ENCODE measurements at places on chromosomes 16 and 17.

GRCh38 chr16:10919003-10919351 is 23.3 kb downstream of the DEXI start:
- no peak for DNase-seq

- DNase-seq, result no peak
These were observed 66.3 kb upstream of the METRNL start for GRCh38 chr17:83012868-83013778.

GRCh38 chr16:59941594-59941993 is 1207.5 kb upstream of the GOT2 start:
- DNase-seq, result no peak

DNA sequence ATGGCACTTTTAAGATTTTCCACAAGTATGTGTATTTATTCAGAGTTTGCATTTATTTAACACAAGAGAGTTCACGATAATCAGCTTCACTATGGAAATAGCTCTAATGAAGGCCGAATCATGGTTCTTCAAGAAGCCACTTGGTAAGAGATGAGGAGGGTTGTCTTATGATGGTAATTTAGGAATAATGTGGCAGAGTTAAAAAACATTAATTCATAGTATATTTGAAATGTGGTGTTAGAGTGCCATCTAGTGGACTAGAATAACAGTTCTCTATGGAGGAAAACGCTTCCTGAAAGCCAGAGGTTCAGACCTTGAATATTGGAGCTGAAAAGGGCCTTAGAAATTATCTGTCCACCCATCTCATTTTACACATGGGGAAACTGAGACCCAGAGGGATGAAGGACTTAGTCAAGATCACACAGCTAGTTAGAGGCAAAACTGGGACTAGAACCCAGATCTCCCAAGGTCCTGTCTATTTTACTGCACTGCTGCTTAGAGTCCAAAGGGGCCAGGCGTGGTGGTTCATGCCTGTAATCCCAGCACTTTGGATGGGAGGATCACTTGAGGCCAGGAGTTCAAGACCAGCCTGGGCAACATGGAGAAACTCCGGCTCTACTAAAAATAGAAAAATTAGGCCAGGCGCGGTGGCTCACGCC is 33.8 kb upstream of the KPNB1 start:
- no peak for DNase-seq

DNA sequence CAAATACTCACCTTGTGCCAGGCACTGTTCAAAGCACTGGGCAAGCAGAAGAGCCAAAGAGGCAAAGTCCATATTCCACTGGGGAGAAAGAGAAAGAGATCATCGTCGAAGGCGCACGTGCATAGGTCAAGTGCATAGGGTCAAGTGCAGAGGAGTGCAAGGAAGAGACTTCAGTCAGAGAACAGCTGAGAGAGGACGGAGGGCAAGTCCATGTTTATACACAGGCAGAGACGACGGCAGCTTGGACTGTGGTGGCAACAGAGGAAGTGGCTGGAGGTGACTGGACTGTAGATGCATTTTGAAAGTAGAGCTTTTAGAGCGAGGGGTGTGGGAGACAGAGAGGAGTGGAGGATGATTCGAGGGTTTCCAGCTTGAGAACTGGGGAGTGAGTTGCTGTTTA is 74.7 kb upstream of the SDK2 start:
- DNase-seq, result no peak

GRCh38 chr17:2282297-2282873 is 21.2 kb downstream of the SMG6 start:
- DNase-seq, result no peak

DNA sequence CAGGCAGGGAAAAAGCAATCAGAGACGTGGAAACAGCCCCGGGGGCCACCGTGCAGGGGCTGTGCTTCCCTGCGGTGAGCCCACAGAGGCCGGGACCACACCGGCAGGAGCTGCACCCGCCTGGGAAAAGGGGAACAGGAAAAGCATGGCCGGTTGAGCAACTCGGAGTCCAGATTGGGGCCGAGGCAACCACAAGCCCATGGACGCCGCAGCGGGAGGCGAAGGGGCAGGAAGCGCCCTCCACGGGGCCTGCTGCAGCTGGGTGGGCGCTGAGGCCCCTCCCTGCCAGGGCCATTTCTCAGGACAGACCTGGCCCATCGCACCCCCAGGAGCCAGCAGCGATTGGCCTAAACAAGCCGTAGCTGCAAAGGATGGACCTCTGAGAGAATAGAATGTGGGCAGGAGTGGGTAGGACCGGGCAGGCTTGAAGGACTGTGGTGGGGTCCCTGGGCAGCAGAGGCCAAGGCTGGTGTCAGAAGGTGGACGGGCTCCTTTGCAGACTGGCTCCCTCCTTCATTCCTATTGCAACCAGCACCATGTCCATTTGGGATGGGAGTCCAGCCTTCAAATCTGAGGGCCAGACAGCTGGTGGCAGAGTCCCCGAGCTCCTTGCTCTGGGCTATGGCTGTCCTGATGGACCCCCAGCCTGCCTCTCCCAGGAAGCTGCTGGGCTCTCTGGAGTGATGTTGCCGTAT is 30.4 kb downstream of the COX4I1 start:
- DNase-seq, result no peak

DNA sequence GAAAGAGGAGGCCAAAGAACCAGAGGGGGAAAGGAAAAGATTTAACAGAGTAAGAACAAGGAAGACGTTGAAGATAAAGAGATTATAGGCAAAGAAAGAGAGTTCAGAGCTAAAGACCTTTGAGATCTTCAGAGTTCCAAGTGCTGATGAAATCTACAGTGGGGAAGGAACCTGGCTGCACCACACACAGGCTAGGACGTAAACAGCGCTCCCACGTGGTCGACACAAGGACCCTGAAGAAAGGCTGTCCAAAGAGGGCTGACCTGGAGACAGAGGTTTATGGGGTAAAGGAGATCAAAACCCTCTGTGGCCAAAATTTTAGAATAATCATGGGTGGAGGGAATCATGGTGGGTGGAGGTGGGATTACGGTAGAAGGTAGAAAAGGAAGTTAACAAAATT is 121.6 kb downstream of the PMP22 start:
- DNase-seq, result no peak

DNA sequence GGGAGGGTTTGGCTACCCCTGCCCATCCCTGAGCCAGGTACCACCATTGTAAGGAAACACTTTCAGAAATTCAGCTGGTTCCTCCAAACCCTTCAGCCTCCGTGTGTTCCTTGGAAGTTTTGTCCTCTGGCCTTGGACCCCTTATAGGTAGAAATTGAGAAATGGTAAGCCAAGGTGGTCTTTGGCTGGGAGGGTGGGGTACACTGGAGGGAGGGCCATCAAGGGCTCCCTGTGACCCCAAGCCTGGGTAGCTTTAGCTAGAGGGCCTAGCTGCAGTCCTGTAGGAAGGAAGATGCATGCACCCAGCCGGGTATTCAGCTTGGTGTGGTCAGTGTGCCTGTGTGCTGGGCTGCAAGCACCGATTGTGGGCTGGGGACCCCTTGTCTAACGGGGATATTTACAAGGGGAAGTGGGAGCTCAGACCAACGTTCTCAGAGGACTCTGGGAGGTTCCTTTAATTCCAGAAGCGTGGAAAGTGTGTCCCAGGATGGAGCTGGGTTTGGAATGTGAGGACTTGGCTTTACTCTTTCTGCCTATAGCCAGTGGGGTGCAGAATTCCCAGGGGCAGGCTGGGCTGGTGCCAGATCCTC is 6.8 kb downstream of the NAT9 start:
- no peak for DNase-seq

- DNase-seq, result peak; percentile 94
These were observed at the start of gene PDPK1 for GRCh38 chr16:2537451-2538379. Gene PDPK1 (plus strand): TSS chr16:2538021. CDS start chr16:2538113, 92 bp downstream.

DNA sequence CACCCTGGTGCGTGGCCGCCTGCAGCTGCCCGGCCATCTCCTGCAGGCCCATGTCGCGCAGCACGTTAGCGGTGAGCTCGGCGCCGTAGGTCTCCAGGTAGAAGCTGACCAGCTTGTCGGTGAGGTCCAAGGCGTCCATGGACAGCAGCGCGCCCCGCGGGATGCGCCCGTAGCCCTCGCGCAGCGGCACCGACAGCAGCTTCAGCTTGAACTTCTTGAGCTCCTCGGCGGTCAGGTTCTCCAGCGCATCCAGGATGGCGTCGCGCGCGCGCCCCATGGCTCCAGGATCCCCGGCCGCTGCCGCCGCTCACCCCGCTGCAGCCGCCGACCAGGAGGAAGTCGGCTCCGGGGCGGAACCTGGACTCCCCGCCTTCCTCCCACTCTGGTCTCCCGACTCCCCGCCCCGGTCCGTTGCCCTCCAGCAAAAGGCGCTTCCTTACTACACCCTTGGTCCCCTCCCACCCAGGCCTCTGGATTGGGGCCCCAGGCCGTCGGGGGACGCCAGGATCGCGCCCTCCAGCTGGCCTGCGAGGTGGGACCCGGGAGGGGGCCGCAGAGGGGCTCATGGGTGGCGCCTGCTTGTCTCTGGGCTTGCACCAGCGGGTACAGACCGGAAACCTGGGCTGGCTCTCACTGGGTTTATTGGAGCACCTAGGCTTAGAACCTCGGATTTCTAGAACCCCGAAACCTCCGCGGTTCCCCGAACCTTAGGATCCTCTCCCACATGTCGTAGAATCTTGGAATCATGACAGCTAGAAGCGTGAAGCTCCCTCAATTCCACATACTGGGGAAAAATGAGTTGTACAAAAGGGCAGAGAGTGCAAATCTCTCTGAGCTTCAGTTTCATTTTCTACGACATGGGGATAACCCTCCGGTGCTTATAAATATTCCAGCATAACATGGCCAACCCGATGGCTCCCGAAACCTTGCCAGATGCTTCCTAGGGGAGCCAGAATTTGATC is at the start of gene PYCARD:
TSS of gene PYCARD (minus strand) at position 347 of the 962 bp plus-strand sequence. CDS start at position 277, 70 bp downstream.
- DNase-seq, result no peak

DNA sequence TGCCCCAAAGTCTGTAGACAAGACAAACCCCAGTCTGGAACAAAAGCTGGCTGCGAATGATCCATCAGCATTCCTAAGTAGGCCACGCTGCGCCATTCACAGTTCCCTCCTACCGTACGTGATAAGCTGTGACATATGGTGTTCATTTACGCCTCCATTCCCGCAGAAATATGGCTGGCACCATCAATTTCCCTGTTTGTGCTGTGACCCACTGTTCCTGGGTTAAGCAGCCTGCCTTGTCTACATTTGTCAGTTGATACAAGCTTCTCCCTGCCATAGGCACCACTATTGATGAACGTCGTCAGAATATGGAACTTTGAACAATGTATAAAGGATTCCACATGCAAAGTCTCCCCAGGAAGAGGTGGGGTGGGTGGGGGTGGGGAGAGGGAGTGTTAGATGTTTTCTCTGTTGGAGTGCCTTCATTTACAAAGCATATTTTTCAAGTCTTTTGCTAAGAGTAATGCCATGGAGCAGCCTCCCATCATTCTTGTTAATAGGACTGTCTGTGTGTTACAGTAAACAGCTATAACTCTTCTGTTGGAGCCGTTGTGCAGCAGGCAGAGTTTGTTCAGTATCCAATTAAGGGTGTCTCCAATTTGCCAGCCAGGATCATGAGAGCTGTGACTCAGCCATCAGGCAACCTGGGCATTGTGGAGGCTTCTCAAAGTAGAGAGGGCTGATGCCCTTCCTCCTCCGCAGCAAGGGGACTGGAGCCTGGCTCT is 294.6 kb downstream of the TMEM114 start:
- DNase-seq, result no peak

- DNase-seq, result no peak
These were observed 6.3 kb downstream of the G6PC1 start for GRCh38 chr17:42906772-42907446.

All from activated CD8-positive, alpha-beta memory T cell treated with anti-CD3 and anti-CD28 coated beads, Interleukin-2, amount 50 U/mL, for 48 hours (primary cell).